ENCODE measurements at places on chromosomes 12 and 14.
A peak's percentile ranks its signal among the peaks of the same experiment; 100 is the strongest.

- DNase-seq: no peak
These were observed 19.5 kb upstream of the NUBPL start for GRCh38 chr14:31541702-31542101.

DNA sequence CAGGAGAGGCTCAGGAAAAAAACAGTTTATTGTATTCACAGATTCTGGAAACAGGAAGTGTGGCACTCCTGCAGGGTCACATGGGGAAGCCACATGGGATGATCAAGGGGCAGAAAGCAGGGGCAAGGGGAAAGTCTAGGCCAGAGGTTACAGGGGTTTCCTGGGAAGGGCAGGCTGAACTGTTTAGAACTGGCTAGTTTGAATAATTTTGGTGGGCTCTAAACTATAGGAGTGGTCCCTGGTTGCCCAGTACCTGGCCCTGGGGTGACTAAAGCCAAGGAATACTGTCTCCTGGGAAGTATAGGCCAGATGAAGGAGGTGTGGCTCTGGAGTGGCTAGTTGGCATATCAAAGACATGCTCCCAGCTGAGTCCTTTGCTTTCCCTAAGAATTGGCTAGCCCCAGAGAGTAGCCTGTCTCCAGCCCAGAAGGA is 169.2 kb downstream of the SLC41A2 start:
- DNase-seq: peak; percentile 15

- no peak for DNase-seq
These were observed 30.6 kb upstream of the NFKBIA start for GRCh38 chr14:35435177-35435576.

GRCh38 chr12:31663576-31663975 is 4.1 kb downstream of the ETFBKMT start:
- no peak for DNase-seq

All from COLO829 (cell line).